Stimulated activated memory B cell treated with anti-CD40 and anti-IgM and Interleukin-4, amounts not matched to agents 10 μg/mL and 1 μg/mL and 100 μg/mL, for 72 hours (primary cell): ENCODE measurements at places on chromosomes 3 and 15.

DNA sequence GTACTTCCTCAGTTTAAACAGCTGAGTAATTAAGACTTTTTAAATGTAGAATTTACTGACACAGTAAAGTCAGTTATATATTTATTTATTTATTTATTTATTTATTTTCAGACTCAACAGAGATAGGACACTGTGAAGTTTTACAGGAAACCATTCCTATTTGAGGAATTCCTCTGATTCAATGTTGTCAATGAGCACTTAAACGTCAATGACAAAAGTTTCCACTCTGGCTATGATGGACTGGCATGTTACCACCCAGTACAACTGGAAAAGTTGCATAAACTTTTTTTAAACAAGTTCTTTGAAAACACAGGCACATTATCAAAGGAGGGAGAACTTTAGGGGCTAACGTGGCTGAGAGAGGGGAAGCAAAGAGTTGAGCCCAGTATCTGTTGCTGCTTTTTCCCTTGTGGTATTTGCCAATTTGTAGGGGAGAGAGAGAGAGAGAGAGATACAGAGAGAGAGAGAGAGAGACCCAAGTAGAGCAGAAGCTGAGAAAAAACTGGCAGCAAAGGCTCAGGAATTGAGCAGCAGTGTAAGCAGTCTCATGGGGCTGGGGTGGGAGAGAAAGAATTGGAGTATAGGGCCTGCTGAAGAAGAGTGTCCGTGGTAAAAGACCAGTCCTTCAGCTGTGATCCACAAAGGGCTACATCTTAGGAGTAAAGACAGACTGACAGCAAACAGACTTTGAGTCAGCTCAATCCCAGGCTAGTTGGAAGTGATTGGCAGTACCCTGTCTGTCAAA is 18.3 kb upstream of the ACTC1 start:
- H3K27ac ChIP-seq: no peak overlapping the region
- H3K27me3 ChIP-seq: peaks cover 45% of the 10 kb centered on the region
- no peaks in the 10 kb centered on the region for H3K36me3 ChIP-seq
- no peak overlapping the region for H3K4me3 ChIP-seq
- no peak for ATAC-seq

DNA sequence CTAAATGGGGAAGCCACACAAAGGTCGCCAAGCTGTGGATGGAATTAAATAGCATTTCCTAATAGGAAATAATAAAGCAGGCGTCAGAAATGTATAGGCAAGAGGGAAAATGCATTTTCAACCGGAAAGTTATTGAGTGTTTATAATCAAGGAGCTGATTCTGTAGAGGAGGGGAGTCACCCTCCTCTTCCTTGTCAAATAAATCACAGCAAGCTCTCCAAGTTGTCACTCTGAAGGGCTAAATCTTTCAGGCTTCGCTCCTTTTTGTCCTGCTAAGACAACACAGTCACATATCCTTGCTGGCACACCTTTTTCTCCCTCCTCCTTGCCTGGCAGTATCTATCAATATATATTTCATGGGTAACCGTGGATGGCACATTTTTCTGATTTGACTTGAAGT is 338.4 kb downstream of the SATB1 start:
- peaks cover 17% of the 10 kb centered on the region for H3K27me3 ChIP-seq
- no peaks in the 10 kb centered on the region for H3K36me3 ChIP-seq
- no peak overlapping the region for H3K27ac ChIP-seq
- no peak overlapping the region for H3K4me3 ChIP-seq
- ATAC-seq: no peak

DNA sequence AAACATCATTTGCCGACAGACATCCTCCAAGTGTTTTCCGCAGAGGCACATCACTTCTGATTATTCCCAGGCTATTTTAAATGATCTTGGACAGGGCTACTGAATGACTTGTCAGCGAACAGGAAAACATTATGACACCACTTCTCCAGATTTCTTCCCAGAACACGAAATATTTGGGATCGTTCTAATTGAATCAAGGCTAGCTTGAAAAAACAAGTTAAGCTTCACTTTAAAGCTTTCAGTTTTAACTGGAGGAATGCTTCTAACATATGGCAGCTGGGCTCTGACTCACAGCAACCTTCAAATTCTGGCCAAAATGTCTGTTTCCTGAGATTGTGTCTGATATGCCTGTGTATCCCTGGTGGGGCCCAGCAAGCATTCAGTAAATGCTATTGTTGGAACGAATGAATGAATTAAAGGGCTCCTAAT is 127.0 kb upstream of the ICE2 start:
- no peaks in the 10 kb centered on the region for H3K36me3 ChIP-seq
- ATAC-seq: no peak
- peaks cover 51% of the 10 kb centered on the region for H3K27me3 ChIP-seq
- no peak overlapping the region for H3K4me3 ChIP-seq
- no peaks in the 10 kb centered on the region for H3K4me1 ChIP-seq
- H3K27ac ChIP-seq: no peak overlapping the region

DNA sequence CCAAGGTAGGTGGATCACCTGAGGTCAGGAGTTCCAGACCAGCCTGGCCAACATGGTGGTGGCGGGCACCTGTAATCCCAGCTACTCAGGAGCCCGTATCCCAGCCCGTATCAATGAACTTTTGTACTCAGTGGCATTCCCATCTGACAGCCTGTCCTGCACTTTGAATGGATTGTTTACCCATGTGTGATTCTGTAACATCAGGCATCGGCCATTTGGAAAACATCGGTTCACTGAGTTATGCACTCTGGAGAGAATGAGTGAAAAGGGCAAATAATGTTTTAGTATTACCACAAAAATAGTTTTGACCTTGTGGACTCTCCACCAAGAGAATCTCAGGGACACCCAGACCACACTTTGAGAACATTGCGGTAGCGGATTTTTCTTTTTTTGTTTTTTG is 13.6 kb downstream of the KLHL25 start:
- no peaks in the 10 kb centered on the region for H3K27me3 ChIP-seq
- peaks cover 17% of the 10 kb centered on the region for H3K4me1 ChIP-seq
- H3K27ac ChIP-seq: no peak overlapping the region

- H3K27ac ChIP-seq: no peak overlapping the region
- H3K4me1 ChIP-seq: no peaks in the 10 kb centered on the region
- no peaks in the 10 kb centered on the region for H3K27me3 ChIP-seq
- no peak overlapping the region for H3K4me3 ChIP-seq
- H3K36me3 ChIP-seq: no peaks in the 10 kb centered on the region
- no peak for ATAC-seq
Observed at GRCh38 chr3:58989163-58989562, 60.7 kb downstream of the CFAP20DC start.

DNA sequence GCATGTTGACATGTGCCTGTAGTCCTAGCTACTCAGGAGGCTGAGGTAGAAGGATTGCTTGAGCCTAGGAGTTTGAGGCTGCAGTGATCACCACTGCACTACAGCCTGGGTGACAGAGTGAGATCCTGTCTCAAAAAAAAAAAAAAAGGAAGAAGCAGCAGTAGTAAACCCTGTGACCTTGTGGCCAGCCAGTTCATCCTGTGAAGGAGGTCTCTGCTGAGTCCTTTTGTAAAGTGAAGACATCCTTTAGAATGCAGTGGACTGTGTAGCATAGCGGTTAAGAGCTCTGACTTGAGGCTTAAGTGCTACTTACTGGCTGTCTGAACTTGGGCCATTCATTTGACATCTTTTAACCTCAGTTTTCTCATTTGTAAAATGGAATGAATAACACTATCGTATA is 8.3 kb downstream of the EXOSC7 start:
- no peak overlapping the region for H3K4me3 ChIP-seq
- no peaks in the 10 kb centered on the region for H3K27me3 ChIP-seq
- peaks cover 22% of the 10 kb centered on the region for H3K36me3 ChIP-seq
- no peak overlapping the region for H3K27ac ChIP-seq
- no peak for ATAC-seq

DNA sequence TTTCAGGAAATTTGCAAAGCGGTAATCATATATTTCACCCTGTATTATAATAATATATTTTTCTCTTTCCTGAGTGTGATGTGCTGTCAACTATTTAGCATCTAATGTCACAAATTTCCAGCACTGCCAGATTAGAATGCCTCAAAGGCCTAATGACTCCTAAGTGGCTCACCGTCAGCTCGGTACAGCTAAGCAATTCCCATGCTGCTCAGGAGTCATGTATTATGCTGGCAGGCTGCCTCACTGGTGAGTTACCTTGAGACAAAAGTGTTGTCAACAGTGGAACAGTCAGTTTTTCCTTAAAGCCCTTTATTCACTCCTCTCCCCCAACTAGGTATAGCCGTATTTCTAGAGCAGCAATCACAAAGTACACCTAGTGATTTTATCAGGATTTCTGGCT is 83.6 kb downstream of the NSUN3 start:
- no peak overlapping the region for H3K27ac ChIP-seq
- H3K4me1 ChIP-seq: no peaks in the 10 kb centered on the region
- H3K27me3 ChIP-seq: peaks cover under 1% of the 10 kb centered on the region
- no peak for ATAC-seq

DNA sequence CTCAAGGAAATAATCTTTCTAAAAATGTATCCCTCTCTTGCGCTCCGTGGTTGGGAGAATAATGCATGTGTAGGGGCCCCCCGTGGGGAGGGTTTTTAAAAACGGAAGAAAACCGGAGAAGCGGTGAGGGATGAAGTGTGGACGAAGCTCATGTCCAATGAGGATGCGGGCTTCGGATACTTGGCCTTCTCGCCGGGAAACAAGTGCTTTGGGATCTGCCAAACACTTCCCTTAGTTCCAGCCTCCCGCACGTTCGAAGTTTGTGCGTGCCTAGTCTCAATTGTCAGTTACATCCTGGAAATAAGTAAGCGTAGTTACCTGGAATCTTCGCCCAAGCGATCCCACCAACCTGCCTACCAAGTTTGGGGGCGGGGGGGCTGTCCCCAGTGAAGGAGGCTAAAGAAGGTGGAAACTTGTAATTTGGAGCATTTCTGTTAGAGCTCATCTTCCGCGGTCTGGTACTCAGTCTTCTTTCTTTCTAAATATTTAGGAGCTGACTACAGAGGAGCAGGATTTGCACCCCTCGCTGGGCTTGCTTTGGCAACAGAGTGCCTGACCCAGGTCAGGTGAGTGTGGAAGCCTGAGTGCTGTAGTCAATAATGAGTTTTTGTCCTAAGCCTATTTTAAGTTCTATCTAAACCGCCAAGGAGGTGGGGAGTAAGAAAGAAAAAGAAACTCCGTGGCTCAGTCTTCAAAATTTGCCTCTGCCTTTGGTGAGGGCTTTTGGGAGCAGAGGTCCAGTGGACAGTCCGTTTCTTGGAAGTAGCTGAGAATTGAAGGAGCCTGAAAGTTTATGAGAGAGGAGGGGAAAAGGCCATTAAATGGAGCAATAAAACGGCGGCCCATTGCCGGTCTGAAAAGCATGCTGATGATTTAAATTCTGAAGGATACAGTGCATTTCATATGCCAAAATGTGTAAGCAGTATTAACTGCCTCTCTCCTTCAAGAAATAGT is 1.1 kb downstream of the ITPR1 start:
- H3K27me3 ChIP-seq: no peaks in the 10 kb centered on the region
- peaks cover 59% of the 10 kb centered on the region for H3K4me1 ChIP-seq
- H3K27ac ChIP-seq: peak overlapping the region; percentile 98
- H3K36me3 ChIP-seq: peaks cover 35% of the 10 kb centered on the region
- peak overlapping the region; percentile 99 for H3K4me3 ChIP-seq

GRCh38 chr3:143356839-143357238 is 237.3 kb downstream of the CHST2 start:
- ATAC-seq: no peak
- no peak overlapping the region for H3K27ac ChIP-seq
- H3K4me1 ChIP-seq: peaks cover 19% of the 10 kb centered on the region
- H3K27me3 ChIP-seq: no peaks in the 10 kb centered on the region
- no peak overlapping the region for H3K4me3 ChIP-seq

GRCh38 chr3:97975466-97975865 is 3.2 kb upstream of the RIOX2 start:
- H3K4me3 ChIP-seq: no peak overlapping the region
- peaks cover 30% of the 10 kb centered on the region for H3K4me1 ChIP-seq
- ATAC-seq: no peak

- peaks cover 53% of the 10 kb centered on the region for H3K4me1 ChIP-seq
- H3K4me3 ChIP-seq: no peak overlapping the region
- no peak for ATAC-seq
- peaks cover 42% of the 10 kb centered on the region for H3K36me3 ChIP-seq
Observed at GRCh38 chr15:90230071-90230494, 3.7 kb downstream of the CIB1 start.

- H3K27ac ChIP-seq: no peak overlapping the region
- ATAC-seq: no peak
- peaks cover 17% of the 10 kb centered on the region for H3K4me1 ChIP-seq
- H3K27me3 ChIP-seq: no peaks in the 10 kb centered on the region
- no peak overlapping the region for H3K4me3 ChIP-seq
Observed at GRCh38 chr15:65246026-65246714, 34.9 kb upstream of the CILP start.

DNA sequence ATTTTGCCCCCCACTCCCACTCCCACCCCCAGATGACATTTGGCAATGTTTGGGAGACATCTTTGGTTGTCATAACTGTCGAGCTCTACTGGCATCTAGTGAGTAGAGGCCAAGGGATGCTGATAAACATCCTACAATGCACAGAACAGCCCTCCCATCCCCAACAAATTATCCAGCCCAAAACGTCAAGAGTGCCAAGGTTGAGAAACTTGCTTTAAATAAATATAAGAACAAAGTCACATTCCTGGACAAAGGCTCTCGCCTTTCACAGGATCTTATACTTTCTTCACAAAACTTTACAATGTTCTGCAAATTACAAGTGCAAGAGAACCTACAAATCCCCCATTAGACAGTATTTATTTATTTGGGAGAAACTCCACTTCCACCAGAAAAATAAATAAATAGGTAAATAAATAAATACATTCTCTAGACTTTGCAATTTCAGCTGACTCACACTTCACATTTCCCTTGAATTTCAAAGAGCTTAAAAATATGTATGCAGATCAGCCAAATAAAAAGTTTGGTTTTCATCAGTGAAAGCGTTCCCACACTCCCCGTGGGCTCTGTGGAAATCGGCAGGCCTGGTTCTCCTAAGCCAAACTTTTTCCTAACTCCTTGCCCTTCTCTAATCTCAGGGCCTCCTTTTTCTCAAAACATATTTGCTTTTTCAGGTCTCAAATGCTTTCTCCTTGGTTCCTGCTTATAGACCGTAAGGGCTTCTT is 12.7 kb upstream of the CPA3 start:
- no peaks in the 10 kb centered on the region for H3K4me1 ChIP-seq
- H3K36me3 ChIP-seq: no peaks in the 10 kb centered on the region
- H3K4me3 ChIP-seq: no peak overlapping the region
- ATAC-seq: no peak
- H3K27ac ChIP-seq: no peak overlapping the region
